ENCODE measurements at places on chromosomes 5 and 9.

GRCh38 chr5:65061250-65061973, 292.7 kb downstream of the CWC27 start:
- no peak for DNase-seq

DNA sequence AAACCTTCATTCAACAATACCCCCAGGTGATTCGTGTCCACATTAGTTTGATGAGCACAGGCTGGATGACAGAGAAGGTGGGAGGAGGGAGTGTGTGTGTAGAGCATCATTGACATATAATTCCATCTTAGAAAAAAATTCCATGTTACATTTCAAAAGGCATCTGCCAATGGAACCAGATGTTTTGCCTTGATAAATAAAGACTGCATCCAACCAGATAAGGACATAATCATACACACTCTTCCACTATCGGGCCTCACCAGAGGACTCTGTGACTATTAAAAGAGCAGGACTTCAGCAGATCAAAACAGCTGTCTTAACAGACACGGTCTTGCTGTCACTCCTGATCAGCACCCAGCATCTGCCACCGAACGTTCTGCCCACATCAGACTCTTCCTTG, 96.4 kb upstream of the SPIN1 start:
- DNase-seq = no peak

GRCh38 chr9:37997636-37998374, 71.2 kb downstream of the SHB start:
- no peak for DNase-seq

DNA sequence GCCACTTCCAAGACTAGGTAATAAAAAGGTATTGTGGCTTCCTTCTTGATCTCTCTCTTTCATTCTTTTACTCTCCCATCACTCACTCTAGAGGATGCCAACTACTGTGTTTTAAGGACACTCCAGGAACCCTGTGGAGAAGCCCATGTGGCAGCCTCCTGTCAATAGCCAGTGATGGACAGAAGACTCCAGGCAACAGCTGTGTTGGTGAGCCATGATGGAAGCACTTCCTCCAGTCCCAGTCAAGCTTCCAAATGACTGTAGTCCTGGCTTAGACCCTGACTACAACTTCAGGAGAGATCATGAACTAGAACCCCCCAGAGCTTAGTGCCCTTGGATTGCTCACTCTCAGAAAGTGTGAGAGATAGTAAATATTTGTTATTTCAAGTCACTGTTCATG, 123.9 kb downstream of the PPP2R2B start:
- no peak for DNase-seq

DNA sequence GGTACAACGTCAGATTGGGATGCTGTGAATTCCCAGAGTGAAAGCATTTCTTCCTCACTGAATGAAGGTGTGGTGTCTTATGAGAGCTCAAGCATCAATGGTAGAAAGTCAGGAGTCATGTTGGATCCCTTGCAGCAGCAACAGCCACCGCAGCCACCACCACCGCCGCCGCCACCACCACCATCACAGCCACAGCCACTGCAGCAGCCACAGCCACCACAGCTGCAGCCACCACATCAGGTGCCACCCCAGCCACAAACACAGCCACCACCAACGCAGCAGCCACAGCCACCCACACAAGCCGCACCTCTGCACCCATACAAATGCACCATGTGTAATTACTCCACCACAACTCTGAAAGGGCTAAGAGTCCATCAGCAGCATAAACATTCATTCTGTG, 62.4 kb downstream of the ZNF462 start:
- no peak for DNase-seq

- peak; percentile 88 for DNase-seq
Measured at GRCh38 chr9:90546200-90546599, 96.4 kb downstream of the DIRAS2 start.

- no peak for DNase-seq
Measured at GRCh38 chr9:72464857-72465592, 56.4 kb upstream of the TMC1 start.

DNA sequence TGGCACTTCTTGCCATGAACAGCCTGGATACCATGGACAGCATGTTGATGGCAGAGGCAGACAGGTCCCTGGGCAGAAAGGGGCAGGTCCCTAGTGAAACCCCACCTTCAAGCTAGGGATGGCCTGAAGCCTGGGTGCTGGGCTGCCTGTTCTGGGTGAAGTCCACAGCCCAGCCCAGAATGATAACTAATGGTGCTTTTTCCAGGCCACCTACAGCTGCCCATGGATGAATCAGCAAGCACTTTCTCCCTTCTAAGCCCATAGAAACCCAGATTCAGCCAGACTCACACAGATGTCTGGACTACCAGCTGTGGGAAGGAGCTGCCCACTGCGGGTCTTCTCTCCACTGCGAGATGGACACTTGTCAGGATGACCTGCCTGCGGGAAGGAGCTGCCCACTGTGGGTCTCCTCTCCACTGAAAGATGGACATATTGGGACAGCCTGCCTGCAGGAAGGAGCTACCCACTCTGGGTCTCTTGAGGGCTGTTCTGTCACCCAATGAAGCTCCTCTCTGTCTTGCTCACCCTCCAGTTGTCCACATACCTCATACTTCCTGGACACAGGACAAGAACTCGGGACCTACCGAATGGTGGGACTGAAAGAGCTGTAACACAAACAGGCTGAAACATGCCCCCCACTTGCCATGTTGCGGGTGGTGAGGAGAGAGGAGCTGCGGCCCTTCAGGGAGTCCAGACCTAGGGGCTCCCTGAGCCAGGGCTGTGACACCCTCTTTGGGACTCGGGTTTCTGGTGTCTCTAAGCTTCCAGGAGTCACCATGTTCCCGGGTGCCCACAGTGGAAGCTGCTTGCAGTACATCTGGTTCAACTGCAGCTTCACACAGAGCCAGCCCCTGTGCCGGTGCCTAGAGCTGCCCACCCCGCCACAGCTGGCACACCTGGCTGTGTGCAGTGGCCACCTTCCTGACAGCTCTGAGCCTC, 60.7 kb upstream of the SYNPO start:
- no peak for DNase-seq

DNA sequence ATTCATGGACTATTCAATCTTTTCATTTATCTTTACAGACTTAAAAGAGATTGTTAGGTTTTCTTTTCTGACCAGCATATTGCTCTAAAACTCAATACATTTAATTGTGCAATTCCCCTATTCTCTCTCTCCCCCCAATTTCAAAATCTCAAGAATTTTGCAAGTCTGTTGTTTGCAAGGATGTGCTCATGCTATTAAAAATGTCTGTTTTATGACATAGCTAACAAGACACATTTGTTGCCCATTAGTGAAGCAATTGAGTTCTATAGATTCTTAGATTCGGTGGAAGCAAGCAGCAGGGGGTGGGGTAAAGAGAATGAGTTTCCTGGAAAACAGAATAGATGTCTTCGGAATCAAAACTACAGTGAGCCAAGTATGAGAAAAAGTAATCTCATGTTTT, 8.5 kb upstream of the CSNK1A1 start:
- DNase-seq = no peak

DNA sequence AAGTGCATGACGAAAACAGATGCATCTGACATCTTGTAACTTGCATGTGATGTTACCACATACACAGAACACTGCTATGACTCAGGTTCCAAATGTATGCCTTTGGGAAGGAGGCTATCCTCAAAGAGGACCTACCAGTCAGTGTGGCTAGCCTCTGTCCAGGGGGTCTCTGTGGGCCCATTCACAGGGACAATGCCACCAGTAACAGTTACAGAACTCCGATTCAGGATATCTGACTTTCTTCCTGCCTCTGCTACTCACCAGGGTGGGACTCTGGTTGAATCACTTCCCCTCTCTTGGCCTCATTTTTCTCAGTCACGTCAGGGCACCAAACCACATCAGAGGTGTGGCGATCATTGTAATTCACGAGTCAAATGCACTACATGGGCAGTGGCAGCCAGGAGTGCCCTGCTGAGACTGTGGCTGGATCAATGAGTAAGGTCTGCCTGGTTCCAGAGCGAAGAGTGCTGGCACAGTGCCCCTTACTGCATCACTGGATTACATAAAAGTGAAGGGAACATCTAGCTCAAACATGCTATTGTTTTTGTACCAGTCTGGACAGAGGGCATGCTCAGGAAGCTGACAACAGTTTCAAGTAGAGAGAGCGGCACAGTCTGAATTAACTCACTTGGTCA, 13.2 kb downstream of the ATOX1 start:
- DNase-seq = no peak

DNA sequence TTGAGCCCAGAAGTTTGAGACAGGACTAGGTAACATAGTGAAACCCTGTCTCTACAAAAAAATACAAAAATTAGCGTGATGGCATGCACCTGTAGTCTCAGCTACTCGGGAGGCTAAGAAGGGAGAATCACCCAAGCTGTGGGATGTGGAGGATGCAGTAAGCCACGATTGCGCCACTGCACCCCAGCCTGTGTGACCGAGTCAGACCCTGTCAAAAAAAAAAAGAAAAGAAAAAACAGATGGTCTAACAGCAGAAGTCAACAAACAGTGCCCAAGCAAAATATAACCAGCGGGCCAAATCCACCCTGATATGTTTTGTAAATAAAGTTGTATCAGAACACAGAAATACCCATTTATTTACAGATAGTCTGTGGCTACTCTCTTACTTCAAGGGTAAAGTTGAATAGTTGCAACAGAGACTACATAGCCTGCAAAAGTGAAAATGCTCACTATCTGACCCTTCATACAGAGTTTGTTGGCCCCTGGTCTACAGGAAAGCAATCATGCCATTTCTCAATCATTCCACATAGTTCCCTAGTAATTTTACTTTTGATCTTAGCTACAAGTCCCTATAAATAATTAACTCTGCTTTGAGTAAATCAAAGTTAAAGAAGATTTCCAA, 383.7 kb downstream of the TLE1 start:
- DNase-seq = no peak

DNA sequence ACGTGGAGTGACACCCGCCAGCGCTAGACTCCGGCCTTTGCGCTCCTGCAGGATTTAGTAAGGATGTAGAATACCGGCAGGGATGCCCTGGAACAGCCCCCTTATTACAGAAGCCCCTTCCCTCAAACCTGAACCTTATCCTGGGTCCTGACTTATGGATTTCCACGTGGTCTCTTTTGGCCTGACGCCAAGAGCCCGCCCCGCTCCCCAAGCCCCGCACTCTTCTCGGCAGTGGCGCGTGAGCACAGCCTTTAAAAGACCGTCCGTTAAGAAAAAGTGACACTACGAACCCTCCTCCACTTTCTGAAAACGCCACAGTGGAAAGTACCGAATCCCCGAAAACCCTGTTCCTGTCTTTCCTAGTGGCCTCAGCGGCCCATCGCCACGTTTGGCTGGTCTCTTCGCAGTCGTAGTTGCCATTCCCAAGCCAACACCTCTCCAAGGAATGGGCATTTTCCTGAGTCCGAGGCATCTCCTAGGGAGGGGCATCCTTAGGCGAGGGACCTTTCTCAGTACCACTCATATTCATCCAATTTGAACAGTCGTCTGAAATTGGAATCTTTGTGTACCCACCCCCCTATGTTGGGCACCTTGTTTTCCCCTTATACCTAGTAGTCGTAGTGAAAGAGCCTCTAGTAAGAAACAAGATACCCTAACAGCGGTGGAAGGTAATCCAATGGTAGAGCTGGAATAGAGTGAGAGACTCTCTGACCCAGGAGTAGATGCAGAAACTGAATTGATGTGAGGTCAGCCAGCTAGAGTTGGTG, 732 bp upstream of the MCIDAS start:
- no peak for DNase-seq

- DNase-seq = no peak
Measured at GRCh38 chr5:14107536-14107935, 35.6 kb upstream of the TRIO start.

DNA sequence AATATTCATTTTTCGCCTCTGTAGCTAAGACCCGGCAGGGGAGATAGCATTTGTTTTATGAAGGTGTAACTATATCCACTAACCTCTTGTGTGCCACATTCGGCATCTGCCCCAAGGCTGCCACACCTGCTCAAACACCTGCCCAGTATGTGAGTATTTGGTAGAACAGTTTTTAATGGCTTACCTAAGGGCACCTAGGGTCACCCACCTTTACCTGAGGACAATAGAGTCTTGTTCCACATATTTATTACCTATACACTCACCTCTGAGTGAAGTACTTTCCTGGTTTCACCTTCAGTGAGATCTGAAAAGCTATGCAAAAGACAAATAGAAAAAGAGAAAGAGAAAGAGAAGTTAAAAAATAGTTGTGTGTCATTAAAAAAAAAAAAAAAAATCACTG, 68.0 kb upstream of the PIP5K1B start:
- no peak for DNase-seq

- DNase-seq = no peak
Measured at GRCh38 chr5:55672477-55672911, 39.6 kb downstream of the SLC38A9 start.

- no peak for DNase-seq
Measured at GRCh38 chr5:4576161-4576748, 563.9 kb upstream of the ADAMTS16 start.

DNA sequence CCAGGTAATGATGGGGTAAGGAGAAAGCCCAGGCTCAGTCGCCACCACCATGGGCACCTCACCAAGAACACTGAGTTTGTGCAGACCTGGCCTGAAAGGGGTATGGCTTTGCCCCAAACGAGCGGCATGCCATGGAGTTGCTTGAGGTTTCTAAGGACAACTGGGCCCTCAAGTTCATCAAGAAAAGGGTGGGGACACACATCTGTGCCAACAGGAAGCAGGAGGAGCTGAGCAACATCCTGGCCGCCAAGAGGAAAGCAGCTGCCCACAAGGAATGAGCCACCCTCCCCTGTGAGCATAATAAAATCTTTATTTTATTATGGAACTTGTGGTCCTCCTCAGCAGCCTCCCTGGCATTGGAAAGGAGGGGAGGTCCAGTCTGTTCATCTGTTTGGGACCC, 23.8 kb downstream of the CD14 start:
- no peak for DNase-seq

DNA sequence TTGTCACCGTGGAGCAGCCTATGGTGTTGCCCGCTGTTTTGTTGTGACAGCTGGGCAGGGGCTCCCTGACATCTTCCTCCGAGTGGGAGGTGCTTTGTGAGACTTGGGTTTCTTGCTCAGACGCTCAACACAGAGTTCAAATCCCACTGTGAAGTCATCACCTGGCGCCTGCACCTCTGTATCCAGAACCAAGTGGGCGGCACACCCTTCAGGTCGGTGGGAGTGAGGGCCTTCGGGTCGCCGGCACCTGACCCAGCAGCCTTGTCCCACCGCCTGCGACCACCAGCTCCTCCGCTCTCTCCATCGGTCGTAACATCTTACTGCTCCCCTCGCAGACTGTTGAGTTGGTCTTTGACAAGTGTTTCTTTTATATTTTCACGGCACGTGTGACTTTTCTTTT, 37.6 kb upstream of the EXOC3 start:
- DNase-seq = no peak
